Thyroid gland (tissue), 4 donors: ENCODE measurements at places on chromosomes 12 and 14. TPM values are rescaled to one million over a fixed set of nuclear protein-coding genes. Genes with fewer than 3 reads are reported as not detected.

The RNASE11 gene
- not detected for total RNA-seq

The LBHD2 gene
- total RNA-seq, result not detected

The TCL1B gene
- not detected for total RNA-seq

The CARMIL3 gene
- 1.2 TPM for total RNA-seq

The SLC25A21 gene
- 0.67 TPM for total RNA-seq

The FOXN4 gene
- not detected for total RNA-seq

The KRT72 gene
- total RNA-seq, result not detected

The TMEM132C gene
- 0.27 TPM for total RNA-seq

The SIX6 gene
- total RNA-seq, result not detected

The TPPP2 gene
- not detected for total RNA-seq

The CELA1 gene
- total RNA-seq, result not detected

The EML5 gene
- 3.8 TPM for total RNA-seq

The CIDEB gene
- total RNA-seq, result 4.6 TPM

- no peak overlapping the region for H3K27ac ChIP-seq
- no peaks in the 10 kb centered on the region for H3K27me3 ChIP-seq
- no peaks in the 10 kb centered on the region for H3K36me3 ChIP-seq
- no peak for DNase-seq
- H3K4me3 ChIP-seq, result no peak overlapping the region
Observed at GRCh38 chr12:89857652-89858274, 149.1 kb upstream of the ATP2B1 start.

GRCh38 chr14:89912667-89913211 lies 41.8 kb downstream of the EFCAB11 start:
- no peak overlapping the region for H3K27ac ChIP-seq
- DNase-seq, result no peak
- H3K36me3 ChIP-seq, result no peaks in the 10 kb centered on the region

GRCh38 chr12:112686373-112686772 lies 105.2 kb upstream of the RPH3A start:
- no peak overlapping the region for H3K4me3 ChIP-seq
- H3K27me3 ChIP-seq, result no peaks in the 10 kb centered on the region
- DNase-seq, result no peak
- no peaks in the 10 kb centered on the region for H3K36me3 ChIP-seq
- H3K4me1 ChIP-seq, result no peaks in the 10 kb centered on the region
- H3K27ac ChIP-seq, result no peak overlapping the region

GRCh38 chr12:91622037-91622436 lies 439.4 kb upstream of the DCN start:
- H3K4me1 ChIP-seq, result no peaks in the 10 kb centered on the region
- no peaks in the 10 kb centered on the region for H3K36me3 ChIP-seq
- H3K4me3 ChIP-seq, result no peak overlapping the region
- no peak for DNase-seq

- no peak overlapping the region for H3K27ac ChIP-seq
- no peak overlapping the region for H3K4me3 ChIP-seq
- no peaks in the 10 kb centered on the region for H3K27me3 ChIP-seq
- no peaks in the 10 kb centered on the region for H3K4me1 ChIP-seq
Observed at GRCh38 chr12:72622556-72622955, 350.4 kb downstream of the TRHDE start.

- H3K4me1 ChIP-seq, result no peaks in the 10 kb centered on the region
- H3K36me3 ChIP-seq, result no peaks in the 10 kb centered on the region
- DNase-seq, result no peak
Observed at GRCh38 chr12:128083132-128083729, 183.7 kb upstream of the TMEM132C start.

- no peak overlapping the region for H3K4me3 ChIP-seq
- H3K36me3 ChIP-seq, result no peaks in the 10 kb centered on the region
- DNase-seq, result no peak
- H3K4me1 ChIP-seq, result peaks cover 10% of the 10 kb centered on the region
- no peak overlapping the region for H3K27ac ChIP-seq
Observed at GRCh38 chr12:132204063-132204792, 60.0 kb downstream of the NOC4L start.

- H3K36me3 ChIP-seq, result no peaks in the 10 kb centered on the region
- no peaks in the 10 kb centered on the region for H3K4me1 ChIP-seq
- no peak for DNase-seq
- H3K27ac ChIP-seq, result no peak overlapping the region
- no peak overlapping the region for H3K4me3 ChIP-seq
- no peaks in the 10 kb centered on the region for H3K27me3 ChIP-seq
Observed at GRCh38 chr14:25699981-25700380, 650.0 kb upstream of the STXBP6 start.

DNA sequence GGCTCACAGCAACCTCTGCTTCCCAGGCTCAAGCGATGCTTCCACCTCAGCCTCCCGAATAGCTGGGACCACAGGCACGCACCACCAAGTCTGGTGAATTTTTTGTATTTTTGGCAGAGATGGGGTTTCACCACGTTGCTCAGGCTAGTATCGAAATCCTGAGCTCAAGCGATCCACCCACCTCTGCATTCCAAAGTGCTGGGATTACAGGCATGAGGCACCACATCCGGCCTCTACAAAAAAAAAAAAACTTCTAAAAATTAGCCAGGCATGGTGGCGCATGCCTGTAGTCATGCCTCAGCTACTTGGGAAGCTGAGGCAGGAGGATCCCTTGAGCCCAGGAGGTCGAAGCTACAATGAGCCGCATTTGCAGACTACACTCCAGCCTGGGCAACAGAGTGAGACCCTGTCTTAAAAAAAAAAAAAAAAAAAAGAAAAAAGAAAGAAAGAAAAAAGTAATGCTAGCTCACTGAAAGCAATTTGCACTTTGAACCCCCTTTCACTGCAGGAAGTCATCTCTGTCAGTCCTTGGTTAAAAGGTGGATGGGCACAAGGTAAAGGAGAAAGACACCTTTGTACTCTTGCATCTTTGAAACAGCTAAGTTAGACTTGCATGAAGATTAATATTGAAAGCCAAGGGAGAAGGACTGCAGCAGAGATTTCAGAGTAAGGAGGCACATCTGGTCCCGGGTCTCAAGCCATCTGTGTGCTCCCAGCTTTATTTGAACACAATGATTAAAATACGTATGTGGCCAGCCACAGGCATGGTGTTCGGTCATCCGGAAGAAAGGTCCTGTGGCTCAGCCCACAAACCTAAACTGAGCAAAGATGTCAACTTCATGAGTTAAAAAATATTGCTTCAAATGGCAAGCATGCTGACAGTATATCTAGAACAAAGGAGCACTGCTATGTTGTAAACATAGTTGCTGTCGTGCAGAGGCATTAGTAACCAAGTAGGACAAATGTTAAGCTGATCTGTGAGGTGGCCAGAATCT lies 103.8 kb upstream of the HMGA2 start:
- H3K27me3 ChIP-seq, result no peaks in the 10 kb centered on the region
- no peaks in the 10 kb centered on the region for H3K4me1 ChIP-seq
- H3K36me3 ChIP-seq, result no peaks in the 10 kb centered on the region

DNA sequence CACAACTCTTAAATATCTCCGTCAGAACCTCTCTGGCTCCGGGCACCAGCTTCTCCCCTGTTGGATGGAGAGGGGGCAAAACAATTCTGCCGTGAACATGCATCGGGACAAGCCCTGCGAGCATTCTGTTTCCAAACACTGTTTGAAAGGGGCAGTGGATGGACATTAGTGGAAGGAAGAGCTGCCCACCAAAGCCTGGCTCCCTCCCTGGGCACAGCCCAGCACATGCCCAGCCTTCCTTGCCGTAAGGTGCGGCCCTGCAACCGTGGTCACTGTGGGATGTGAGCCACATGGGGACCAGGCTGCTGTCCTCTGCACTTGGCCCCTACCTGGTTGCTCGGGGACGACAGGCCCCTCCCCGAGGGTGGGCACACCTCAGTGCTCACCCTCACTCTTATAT lies 54.0 kb downstream of the TRAFD1 start:
- H3K4me3 ChIP-seq, result no peak overlapping the region
- no peaks in the 10 kb centered on the region for H3K27me3 ChIP-seq
- no peak for DNase-seq
- H3K4me1 ChIP-seq, result no peaks in the 10 kb centered on the region
- peaks cover 50% of the 10 kb centered on the region for H3K36me3 ChIP-seq

DNA sequence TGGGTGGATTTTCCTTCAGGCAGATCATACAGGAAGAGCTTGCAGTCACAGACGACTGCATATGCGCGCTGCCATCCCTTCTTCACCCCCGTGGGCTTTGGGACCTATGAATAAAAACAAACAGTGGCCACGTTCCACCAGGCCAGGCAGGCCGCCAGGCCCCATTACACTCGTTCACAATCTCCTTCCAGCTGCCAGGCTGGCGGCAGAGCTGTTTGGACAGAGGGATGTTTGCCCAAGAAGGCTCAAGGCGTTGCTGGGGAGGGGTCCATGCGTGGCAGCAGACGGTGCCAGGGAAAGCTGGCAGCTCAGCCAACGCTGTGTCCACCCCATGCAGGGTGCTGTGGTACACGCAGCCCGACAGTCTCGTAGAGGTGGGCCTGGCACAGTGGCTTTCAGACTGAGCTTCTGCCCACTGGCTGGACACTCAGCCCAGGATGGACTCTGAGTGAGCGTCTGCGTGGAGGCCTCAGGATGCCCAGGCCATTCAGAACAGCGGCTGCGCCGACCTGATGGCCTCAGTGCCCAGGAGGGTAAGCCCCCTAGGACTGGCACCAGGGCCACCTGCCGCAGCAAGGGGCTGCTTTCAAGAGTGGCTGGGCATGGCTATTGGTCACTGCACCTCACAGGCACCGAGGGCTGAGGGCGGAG lies 27.5 kb downstream of the AMN start:
- peaks cover 59% of the 10 kb centered on the region for H3K36me3 ChIP-seq
- H3K27me3 ChIP-seq, result no peaks in the 10 kb centered on the region
- no peak overlapping the region for H3K4me3 ChIP-seq
- peak; percentile 92 for DNase-seq
- H3K27ac ChIP-seq, result peak overlapping the region; percentile 39

- no peak for DNase-seq
- H3K27me3 ChIP-seq, result no peaks in the 10 kb centered on the region
- H3K4me3 ChIP-seq, result no peak overlapping the region
- no peaks in the 10 kb centered on the region for H3K4me1 ChIP-seq
Observed at GRCh38 chr14:63745272-63745671, 17.4 kb upstream of the SGPP1 start.

- H3K27me3 ChIP-seq, result no peaks in the 10 kb centered on the region
- peaks cover 42% of the 10 kb centered on the region for H3K4me1 ChIP-seq
- peak; percentile 74 for DNase-seq
- H3K27ac ChIP-seq, result peak overlapping the region; percentile 90
- H3K4me3 ChIP-seq, result peak overlapping the region; percentile 71
Observed at GRCh38 chr12:55830601-55831446, 1.4 kb upstream of the DNAJC14 start.

GRCh38 chr12:128864516-128865186 lies 11.4 kb downstream of the GLT1D1 start:
- no peaks in the 10 kb centered on the region for H3K4me1 ChIP-seq
- H3K27me3 ChIP-seq, result no peaks in the 10 kb centered on the region
- no peak for DNase-seq

- no peak overlapping the region for H3K4me3 ChIP-seq
- DNase-seq, result no peak
- H3K4me1 ChIP-seq, result no peaks in the 10 kb centered on the region
- H3K36me3 ChIP-seq, result no peaks in the 10 kb centered on the region
Observed at GRCh38 chr12:83039413-83039812, 352.7 kb downstream of the TMTC2 start.
